ENCODE measurements at places on chromosomes 2 and 18.

GRCh38 chr2:17573085-17573803 is 32.7 kb downstream of the VSNL1 start:
- no peak for DNase-seq

- DNase-seq, result peak; percentile 63
Measured at GRCh38 chr18:70289351-70290312, 787 bp downstream of the SOCS6 start.

GRCh38 chr2:110768591-110768990 is 36.2 kb downstream of the ACOXL start:
- DNase-seq, result no peak

GRCh38 chr2:181330286-181330685 is 126.9 kb upstream of the ITGA4 start:
- DNase-seq, result no peak

- DNase-seq, result peak; percentile 87
Measured at GRCh38 chr2:151878655-151879563, 50.7 kb upstream of the ARL5A start.

- DNase-seq, result no peak
Measured at GRCh38 chr2:133255360-133255759, 312.9 kb downstream of the NCKAP5 start.

DNA sequence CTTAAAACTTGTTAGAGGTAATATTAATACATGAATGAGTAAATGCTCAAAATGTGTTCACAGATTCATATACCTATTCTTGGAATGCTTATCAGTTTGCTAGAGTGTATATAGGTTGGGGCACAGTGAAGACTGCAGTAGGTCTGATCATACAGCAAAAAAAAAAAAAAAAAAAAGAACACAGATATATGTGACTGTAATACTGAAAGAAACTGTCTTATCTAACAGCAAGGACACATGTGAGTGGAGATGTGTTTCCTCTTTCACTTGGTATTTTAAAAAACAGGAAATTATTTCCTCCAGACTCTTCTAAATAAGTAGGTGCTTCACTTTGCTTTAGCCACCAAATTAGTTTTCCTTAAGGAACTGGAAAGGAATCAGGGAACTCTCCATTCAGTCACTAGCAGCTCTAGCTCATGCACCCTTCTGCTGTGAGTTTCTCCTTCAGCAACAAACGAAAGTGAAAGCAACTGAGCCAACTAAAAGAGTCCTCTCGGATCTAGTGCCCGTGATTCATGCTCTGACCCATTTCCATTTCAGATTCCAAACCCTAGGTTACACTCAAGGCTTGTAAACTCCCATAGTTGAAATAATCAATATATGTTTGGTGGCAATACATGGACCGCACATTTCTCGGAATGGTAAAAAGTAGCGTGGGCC is 98.5 kb downstream of the DSEL start:
- peak; percentile 14 for DNase-seq

DNA sequence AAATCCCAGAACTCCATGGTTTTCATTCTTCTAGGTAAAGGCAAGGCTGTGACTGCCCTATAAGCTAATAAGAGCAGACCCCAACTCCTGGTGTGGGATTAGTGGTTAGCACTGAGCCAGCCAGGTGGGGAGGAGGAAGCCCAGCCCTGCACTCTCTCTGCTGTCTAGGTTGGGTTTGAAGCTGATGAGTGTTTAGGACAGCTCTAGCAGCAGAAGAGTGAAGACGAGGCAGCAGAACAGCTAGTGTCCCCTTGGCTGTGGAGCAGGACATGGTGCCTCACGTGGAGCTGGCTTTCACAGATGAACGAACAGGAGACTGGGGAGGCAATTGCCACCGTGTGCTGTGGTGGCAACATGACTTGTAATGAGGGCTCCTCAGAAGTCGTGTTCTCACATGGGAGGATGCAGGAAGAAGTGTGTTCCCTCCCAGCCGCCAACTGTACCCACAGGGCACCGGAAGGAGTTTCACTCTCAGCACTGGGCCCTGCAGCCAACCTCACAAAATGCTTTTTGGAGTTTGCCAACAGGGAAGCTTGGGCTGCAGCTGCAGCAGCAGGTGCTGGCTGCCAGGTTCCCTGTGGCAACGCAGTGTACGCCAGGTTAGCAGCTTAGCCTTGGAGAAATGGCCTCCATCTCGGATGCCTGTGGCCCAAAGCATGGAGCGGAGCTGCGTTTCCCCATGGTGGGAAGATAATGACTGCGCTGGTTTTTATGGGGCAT is 328.2 kb downstream of the SETBP1 start:
- DNase-seq, result no peak

GRCh38 chr2:176494949-176495353 is 225.7 kb downstream of the MTX2 start:
- peak; percentile 79 for DNase-seq

DNA sequence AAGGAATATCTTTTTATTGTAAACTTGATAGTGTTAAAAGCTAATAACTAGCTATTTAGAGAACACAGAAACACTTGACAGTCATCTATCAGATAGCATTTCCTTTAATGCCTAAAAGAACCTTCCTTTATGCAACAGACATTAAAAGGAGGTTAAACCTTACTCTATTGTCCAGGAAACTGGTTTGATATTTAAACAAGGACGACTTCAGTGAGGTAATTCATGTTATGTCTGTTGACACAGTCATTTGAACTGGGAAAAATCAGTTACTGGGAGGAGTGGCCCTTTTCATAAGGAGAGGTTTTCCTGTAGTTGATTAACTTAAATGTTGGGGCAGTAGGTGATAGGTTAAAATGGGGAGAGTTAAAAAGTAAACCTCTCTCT is 6.7 kb downstream of the TGIF1 start:
- no peak for DNase-seq

DNA sequence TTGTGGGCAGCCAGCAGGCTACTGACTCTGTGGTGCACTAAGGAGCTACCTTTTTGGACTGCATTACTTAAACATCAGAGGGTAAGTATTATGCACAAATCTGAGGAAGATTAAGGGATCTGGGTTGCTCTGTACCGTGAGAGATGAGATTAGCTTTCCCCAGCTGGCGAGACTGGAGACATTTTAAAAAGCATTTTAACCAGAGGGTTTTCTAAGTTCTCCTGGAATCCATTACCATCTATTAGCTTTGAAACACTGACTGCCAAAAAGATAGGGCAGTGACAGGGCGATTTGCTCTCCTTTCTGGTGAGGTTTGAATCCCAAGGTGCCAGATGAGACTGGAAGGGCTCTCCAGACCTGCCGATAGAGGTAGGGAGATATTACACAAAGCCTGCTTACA is 63.2 kb downstream of the LYPD6 start:
- no peak for DNase-seq

- no peak for DNase-seq
Measured at GRCh38 chr2:24110660-24111303, 12.4 kb downstream of the PFN4 start.

All from NB4 (cell line).